ENCODE measurements at places on chromosomes 13 and 19. TPM values are rescaled to one million over a fixed set of nuclear protein-coding genes. Genes with fewer than 3 reads are reported as not detected.

The QPCTL gene
- 10.9 TPM for total RNA-seq

The RASAL3 gene
- 6.1 TPM for total RNA-seq

The CRX gene
- total RNA-seq: 0.09 TPM

The ZFP14 gene
- 11.5 TPM for total RNA-seq

The LIN7B gene
- 9.8 TPM for total RNA-seq

The MRPL57 gene
- 10.1 TPM for total RNA-seq

The UPK1A gene
- total RNA-seq: not detected

The PRX gene
- total RNA-seq: 801 TPM

The ZMYM5 gene
- total RNA-seq: 19.9 TPM

The PPM1N gene
- total RNA-seq: 1.8 TPM

The ZNF302 gene
- total RNA-seq: 46.3 TPM

The CEACAM7 gene
- total RNA-seq: not detected

The ZMYM2 gene
- total RNA-seq: 125 TPM

The OCEL1 gene
- 23.4 TPM for total RNA-seq

The ARHGAP45 gene
- total RNA-seq: 26.2 TPM

The GPX4 gene
- 239 TPM for total RNA-seq

The ZNF283 gene
- total RNA-seq: 17.4 TPM

The PTH2 gene
- total RNA-seq: not detected

The CYP2A6 gene
- not detected for total RNA-seq

The IL17D gene
- 4.9 TPM for total RNA-seq

The CEACAM16 gene
- total RNA-seq: not detected

The IZUMO2 gene
- total RNA-seq: not detected

The EPS8L1 gene
- 1.2 TPM for total RNA-seq

The ZNF675 gene
- total RNA-seq: 10.2 TPM

The LSR gene
- 9.3 TPM for total RNA-seq

The CYSLTR2 gene
- 1.4 TPM for total RNA-seq

The MUC16 gene
- 1.3 TPM for total RNA-seq

The PPAN gene
- total RNA-seq: 31.3 TPM

The CGB3 gene
- not detected for total RNA-seq

The SPPL2B gene
- total RNA-seq: 48.0 TPM

The PCP2 gene
- not detected for total RNA-seq

The MAP4K1 gene
- total RNA-seq: 6.2 TPM

The PBX4 gene
- total RNA-seq: 5.1 TPM

The ETFB gene
- total RNA-seq: 65.0 TPM

The FFAR3 gene
- 0.76 TPM for total RNA-seq

The KLK13 gene
- total RNA-seq: 0.58 TPM

The CGB5 gene
- not detected for total RNA-seq

The ZNF626 gene
- total RNA-seq: 19.7 TPM

The ZNF497 gene
- total RNA-seq: 2.0 TPM

The SELENOV gene
- total RNA-seq: not detected

The COL5A3 gene
- 47.5 TPM for total RNA-seq

The ICAM5 gene
- 1.6 TPM for total RNA-seq

The ZSCAN4 gene
- total RNA-seq: not detected

The OPA3 gene
- 10.7 TPM for total RNA-seq

The CC2D1A gene
- 45.3 TPM for total RNA-seq

The FEM1A gene
- 7.5 TPM for total RNA-seq

Data from sciatic nerve (tissue), 2 donors.